T-helper 2 cell (primary cell): ENCODE measurements at places on chromosomes 7 and 10.

- no peak for DNase-seq
These were observed 2.1 kb downstream of the CAMK1D start for GRCh38 chr10:12351447-12351846.

- no peak for DNase-seq
These were observed 347.8 kb downstream of the KCNMA1 start for GRCh38 chr10:77289790-77290189.

GRCh38 chr10:107834706-107835105 lies 670.2 kb upstream of the SORCS1 start:
- DNase-seq, result no peak

- DNase-seq, result no peak
These were observed 411.5 kb upstream of the ZMIZ1 start for GRCh38 chr10:78657163-78657861.

DNA sequence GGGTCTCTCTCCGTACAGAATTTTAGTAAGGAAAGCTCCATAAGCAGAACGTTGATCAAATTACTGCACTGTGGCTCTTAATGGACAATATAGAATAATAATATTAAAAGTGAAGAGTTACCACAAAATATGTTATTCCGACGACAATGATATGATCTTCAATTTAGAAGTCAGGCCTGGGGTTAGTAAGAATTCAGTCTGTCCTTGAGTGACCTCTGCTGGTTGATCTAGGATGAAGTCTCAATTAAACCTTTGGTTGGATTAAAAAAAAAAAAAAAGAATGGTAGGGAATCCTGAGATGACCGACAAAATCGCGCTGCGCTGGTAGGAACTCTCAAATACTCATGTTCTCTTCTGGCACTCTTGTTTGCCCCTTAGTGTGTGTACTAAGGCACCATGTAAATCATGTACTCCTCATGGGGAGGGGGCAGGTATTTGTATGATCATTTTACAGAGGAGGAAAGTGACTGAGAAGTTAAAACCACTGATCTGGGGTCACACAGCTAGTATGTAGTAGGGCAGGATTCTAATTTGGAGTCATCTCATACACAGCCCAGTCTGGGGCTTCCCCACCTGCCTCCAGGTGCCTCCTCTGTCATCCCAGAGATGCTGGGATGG lies 161.3 kb upstream of the NPVF start:
- no peak for DNase-seq

- no peak for DNase-seq
These were observed 376.9 kb downstream of the PHTF2 start for GRCh38 chr7:78175330-78176100.

GRCh38 chr10:121524157-121524817 lies 74.0 kb downstream of the FGFR2 start:
- no peak for DNase-seq

GRCh38 chr7:96686305-96686704 lies 23.3 kb downstream of the SEM1 start:
- DNase-seq, result no peak

GRCh38 chr10:128973221-128973620 lies 493.8 kb upstream of the MGMT start:
- DNase-seq, result no peak

- no peak for DNase-seq
These were observed 33.1 kb upstream of the ADD3 start for GRCh38 chr10:109974504-109975191.

DNA sequence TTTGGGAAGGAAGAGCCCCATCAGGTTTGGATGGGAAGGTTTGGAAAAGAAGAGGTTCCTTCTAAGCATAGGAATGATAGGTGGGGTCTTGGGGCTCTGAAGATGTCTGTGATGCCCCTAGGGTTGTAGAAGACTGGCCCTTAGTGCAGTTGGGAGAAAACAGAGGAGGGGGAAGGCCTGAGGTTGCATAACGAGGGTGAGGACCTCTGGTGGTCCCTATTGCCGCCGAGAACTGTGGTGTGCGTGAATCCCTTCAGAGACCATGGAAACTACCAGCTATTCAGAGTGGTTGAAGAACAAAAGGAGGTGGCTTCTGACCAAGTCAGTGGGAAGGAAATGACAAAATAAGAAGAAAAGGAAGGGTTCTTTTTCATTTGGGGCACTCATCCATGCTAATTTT lies 3.1 kb upstream of the PKD2L1 start:
- no peak for DNase-seq
